ENCODE measurements at places on chromosomes 16 and 17. TPM values are rescaled to one million over a fixed set of nuclear protein-coding genes. Genes with fewer than 3 reads are reported as not detected.

The FOXN1 gene
- total RNA-seq = not detected

The RPL23 gene
- total RNA-seq = 758 TPM

The PTX4 gene
- not detected for total RNA-seq

- no peaks in the 10 kb centered on the region for H3K27me3 ChIP-seq
- DNase-seq = no peak
- H3K27ac ChIP-seq = no peak overlapping the region
- no peak overlapping the region for H3K4me3 ChIP-seq
- H3K36me3 ChIP-seq = no peaks in the 10 kb centered on the region
Measured at GRCh38 chr17:27356091-27356705, 62.3 kb downstream of the WSB1 start.

DNA sequence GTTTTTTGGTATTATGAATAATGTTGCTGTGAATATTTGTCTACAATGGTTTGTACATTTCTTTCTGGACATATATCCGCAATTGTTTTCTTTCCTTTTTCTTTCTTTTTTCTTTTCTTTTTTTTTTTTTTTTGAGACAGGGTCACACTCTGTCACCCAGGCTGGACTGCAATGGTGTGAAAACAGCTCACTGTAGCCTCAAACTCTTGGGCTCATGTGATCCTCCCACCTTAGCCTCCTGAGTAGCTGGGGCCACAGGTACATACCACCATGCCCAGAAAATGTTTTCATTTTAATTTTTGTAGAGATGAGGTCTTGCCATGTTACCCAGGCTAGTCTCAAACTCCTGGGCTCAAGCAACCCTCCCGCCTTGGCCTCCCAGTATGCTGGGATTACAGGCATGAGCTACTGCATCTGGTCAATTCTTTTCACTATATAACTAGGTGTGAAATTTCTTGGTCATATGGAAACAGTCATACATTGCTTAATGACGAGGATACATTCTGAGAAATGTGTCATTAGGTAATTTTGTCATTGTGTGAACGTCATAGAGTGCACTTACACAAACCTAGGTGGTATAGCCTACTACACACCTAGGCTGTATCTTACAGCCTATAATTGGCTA, 15.2 kb downstream of the IL21R start:
- DNase-seq = no peak
- no peak overlapping the region for H3K27ac ChIP-seq
- H3K4me1 ChIP-seq = peaks cover 14% of the 10 kb centered on the region
- no peak overlapping the region for H3K4me3 ChIP-seq

The CFDP1 gene
- 27.1 TPM for total RNA-seq

The CACNG5 gene
- not detected for total RNA-seq

DNA sequence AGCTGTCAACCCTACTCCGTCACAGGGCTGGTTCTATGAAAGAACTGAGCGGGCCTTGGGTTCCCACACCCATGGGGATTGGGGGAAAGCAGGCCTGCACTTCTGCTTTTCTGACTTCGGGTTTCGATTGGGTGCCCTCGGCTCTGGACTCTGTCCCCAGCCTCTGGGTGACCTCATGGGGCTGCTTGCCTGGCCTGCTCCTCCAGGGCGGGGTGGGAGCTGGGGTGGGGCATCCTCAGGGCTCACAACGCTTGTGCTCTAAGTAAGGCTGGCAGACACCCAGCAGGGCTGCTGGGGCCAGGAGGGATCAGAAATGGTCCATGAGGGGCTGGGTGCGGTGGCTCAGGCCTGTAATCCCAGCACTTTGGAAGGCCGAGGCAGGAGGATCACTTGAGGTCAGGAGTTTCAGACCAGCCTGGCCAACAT, 19.2 kb downstream of the ARHGAP27 start:
- no peaks in the 10 kb centered on the region for H3K36me3 ChIP-seq
- DNase-seq = peak; percentile 60
- no peak overlapping the region for H3K4me3 ChIP-seq

DNA sequence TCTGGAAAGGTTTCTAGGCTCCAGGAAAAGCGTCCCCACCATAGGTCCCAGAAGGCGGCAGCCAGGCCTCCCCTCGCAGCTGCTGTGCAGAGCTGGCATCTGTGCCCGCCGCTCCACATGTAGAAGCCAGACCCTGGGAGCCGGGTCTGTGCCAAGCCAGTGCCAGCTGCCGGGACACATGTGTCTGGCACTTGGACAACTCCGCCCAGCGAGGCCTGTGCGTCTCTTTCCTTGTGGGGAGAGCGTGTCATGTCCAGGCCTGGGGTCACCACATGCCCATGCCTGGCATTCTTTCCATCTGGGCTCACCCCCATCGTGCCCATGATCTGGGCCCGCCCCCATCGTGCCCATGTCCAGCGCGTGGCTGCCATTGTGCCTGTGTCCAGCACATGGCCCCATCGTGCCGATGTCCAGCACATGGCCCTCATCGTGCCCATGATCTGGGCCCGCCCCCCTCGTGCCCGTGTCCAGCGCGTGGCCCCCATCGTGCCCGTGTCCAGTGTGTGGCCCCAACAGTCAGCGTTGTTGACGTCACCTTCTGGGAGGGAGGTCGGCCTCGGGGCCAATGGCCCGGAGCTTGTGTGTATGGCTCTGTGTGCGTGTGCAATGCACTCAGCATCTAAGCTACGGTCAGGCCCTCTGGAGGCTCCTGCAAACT, 13.3 kb upstream of the ACSF3 start:
- H3K4me3 ChIP-seq = no peak overlapping the region
- no peaks in the 10 kb centered on the region for H3K27me3 ChIP-seq
- H3K27ac ChIP-seq = no peak overlapping the region
- no peaks in the 10 kb centered on the region for H3K4me1 ChIP-seq
- no peak for DNase-seq

GRCh38 chr16:12659871-12660270, 143.8 kb downstream of the CPPED1 start:
- no peaks in the 10 kb centered on the region for H3K4me1 ChIP-seq
- no peaks in the 10 kb centered on the region for H3K27me3 ChIP-seq
- no peaks in the 10 kb centered on the region for H3K36me3 ChIP-seq
- H3K4me3 ChIP-seq = no peak overlapping the region

DNA sequence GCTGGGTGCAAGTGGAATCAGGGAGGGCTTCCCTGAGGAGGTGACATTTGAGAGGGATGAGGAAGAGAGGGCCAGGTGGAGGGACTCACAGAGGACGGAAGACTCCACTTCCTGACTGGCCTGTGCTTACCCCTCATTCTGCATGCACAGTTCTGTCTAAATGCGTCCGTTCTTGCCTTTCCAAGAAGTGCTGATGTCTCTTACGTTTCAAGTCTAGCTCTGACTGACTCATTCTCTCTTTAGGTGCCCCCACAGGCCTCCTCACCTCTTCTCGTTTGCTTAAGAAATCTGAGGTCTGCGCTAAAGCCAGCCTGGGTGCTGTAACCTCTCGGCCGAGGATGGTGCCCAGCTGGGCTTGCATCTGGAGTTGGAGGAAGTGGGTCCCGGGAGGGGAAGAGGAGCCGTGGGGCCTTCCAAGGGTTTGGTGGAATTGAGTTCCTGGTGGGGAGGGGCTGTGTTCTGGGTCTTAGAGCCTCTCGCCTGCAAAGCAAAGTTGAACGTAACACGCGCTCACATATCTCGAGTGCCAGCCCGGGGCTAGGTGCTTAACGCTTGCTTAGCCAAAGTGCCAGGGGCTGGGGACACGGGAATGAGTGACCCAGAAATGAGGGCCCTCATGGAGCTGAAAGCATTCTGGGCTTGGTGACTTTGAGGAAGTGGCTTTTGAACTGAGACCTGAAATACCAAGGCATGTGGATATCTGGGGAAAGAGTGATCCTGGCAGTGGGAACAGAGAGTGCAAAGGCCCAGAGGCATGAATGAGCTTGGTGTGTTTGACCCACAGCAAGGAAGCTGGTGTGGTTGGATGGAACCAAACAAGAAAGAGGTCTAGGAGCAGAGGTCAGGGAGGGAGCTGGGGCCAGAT, 4.8 kb downstream of the IL4R start:
- no peak overlapping the region for H3K4me3 ChIP-seq
- no peaks in the 10 kb centered on the region for H3K27me3 ChIP-seq
- peaks cover 39% of the 10 kb centered on the region for H3K36me3 ChIP-seq
- H3K27ac ChIP-seq = peak overlapping the region; percentile 98
- peak; percentile 53 for DNase-seq

DNA sequence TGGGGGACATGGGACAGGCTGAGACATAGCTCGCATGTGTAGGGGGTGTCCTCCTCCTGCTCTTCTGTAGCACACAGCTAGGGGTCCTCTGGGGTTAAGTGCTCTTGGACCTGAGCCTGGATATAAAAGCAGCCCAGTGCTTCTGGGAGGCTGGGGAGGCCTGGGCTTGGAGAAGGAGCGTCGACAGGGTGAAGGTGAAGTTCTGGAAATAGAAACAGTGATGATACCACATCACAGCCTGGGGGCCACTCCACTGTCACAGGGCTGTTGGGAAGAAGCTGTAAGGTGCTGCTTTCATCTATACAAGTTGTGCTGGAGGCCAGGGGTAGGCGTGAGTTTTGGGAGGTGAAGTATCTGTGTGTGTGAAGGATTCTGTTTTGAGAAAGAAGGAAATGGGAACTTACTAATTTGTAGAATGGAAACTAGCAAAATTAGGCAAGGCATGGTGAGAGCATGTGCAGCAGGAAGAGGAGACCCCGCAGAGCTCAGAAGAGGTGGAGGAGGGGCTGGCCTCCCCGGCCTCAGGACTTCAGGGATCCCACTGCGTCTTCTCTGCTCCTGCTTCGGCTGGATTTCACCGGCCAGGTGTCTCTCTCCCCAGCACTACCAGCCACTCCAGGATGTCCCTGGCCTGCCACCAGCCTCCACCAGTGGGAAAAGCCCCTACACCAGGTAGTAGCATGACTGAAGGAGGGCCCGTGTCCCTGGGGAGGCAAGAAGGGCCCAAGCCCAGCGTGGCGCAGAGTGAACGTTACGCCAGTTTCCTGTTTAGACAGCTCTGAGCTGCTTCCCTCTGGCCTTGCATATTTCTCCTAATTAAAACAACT, 19.4 kb downstream of the PLCG2 start:
- no peak overlapping the region for H3K4me3 ChIP-seq
- no peak overlapping the region for H3K27ac ChIP-seq
- H3K4me1 ChIP-seq = peaks cover 40% of the 10 kb centered on the region
- H3K36me3 ChIP-seq = no peaks in the 10 kb centered on the region
- no peak for DNase-seq

DNA sequence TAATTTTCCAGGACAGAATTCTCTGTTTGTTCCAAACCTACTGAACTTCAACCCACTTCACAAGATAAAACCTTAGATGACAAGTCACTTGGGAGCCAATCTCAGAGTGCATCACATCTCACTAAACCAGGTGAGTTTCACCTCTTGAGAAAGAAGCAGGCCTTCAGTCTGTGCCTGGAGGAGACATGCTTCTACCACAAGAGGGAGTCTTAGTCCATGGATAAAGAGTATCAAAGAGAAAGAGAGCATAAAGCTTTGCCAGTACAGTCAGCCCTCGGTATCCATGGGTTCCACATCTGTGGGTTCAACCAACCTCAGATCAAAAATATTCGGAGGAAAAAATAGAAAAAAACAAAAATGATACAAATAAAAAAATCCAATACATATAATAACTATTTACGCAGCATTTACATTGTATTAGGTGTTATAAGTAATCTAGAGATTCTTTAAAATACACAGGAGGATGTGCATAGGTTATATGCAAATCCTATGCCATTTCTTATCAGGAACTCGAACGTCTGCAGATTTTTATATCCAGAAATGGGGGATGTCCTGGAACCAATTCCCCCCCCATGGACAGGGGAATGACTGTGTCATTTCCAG, 37.7 kb downstream of the DUSP14 start:
- no peak for DNase-seq
- H3K4me3 ChIP-seq = no peak overlapping the region
- H3K27ac ChIP-seq = no peak overlapping the region
- H3K36me3 ChIP-seq = peaks cover 97% of the 10 kb centered on the region
- H3K27me3 ChIP-seq = no peaks in the 10 kb centered on the region

- no peak for DNase-seq
- H3K4me1 ChIP-seq = no peaks in the 10 kb centered on the region
- peaks cover 7% of the 10 kb centered on the region for H3K27me3 ChIP-seq
- H3K4me3 ChIP-seq = no peak overlapping the region
- H3K27ac ChIP-seq = no peak overlapping the region
- H3K36me3 ChIP-seq = no peaks in the 10 kb centered on the region
Measured at GRCh38 chr16:5012887-5013286, 20.8 kb downstream of the NAGPA start.

DNA sequence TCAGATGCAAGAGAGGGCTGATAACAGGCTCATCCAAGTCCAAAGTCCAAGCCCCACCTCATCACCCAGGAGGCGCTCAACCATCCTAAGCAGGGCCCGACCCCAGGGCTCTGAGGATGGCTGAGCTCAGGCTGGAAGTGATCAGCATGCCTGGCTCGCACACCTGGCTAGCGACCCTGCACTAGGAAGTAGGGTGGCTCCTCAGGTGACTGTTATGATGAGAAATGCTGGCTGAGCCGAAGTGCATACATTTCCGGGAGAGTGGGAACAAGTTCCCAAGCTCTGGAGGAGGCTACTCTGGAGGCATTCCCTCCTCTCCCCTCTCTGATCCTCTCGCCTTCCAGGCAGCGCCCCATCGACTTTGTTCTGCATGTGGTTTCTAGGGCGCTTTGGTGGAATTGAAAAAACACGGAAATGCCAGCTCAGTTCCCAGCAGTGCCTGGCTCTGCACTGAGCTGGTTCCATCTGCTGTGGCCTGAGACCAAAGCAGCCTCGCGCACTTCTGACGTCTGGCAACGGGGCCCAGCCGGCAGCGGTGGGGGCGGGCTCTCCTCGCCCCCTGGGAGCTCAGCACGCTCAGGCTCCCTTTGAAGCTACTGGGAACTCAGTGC, 130.3 kb downstream of the IRF8 start:
- peaks cover 20% of the 10 kb centered on the region for H3K4me1 ChIP-seq
- H3K27ac ChIP-seq = peak overlapping the region; percentile 16
- peak; percentile 63 for DNase-seq
- peaks cover 71% of the 10 kb centered on the region for H3K27me3 ChIP-seq
- H3K4me3 ChIP-seq = no peak overlapping the region

DNA sequence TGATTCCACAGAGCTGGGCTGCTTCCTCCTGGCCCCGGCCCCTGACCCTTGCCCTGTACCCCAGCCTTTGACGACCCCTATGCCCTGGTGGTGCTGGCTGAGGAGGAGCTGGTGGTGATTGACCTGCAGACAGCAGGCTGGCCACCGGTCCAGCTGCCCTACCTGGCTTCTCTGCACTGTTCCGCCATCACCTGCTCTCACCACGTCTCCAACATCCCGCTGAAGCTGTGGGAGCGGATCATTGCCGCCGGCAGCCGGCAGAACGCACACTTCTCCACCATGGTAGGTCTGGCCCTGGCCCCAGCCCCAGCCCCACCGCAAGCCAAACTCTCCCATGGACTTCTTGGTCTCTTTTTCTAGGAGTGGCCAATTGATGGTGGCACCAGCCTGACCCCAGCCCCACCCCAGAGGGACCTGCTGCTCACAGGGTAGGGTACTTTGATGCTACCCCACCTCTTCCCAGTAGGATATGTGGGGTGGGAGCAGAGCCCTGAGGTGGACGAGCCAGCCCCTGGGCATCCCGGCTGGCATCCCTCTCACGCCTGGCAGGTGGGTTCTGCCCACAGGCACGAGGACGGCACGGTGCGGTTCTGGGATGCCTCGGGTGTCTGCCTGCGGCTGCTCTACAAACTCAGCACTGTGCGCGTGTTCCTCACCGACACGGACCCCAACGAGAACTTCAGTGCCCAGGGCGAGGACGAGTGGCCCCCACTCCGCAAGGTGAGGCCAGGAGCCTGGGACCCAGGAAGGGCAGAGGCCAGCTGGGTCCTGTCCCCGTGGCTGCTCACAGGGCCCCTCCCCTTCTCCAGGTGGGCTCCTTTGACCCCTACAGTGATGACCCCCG, 19.0 kb upstream of the MYO15B start:
- H3K36me3 ChIP-seq = peaks cover 4% of the 10 kb centered on the region
- H3K27me3 ChIP-seq = no peaks in the 10 kb centered on the region
- no peak overlapping the region for H3K4me3 ChIP-seq
- no peak overlapping the region for H3K27ac ChIP-seq
- DNase-seq = no peak

- H3K4me3 ChIP-seq = no peak overlapping the region
- no peak overlapping the region for H3K27ac ChIP-seq
- H3K4me1 ChIP-seq = peaks cover 12% of the 10 kb centered on the region
Measured at GRCh38 chr17:77526728-77527350, 386.1 kb downstream of the SEC14L1 start.

Measured in heart right ventricle (tissue), 16 donors.